Right lobe of liver (tissue), 6 donors: ENCODE measurements at places on chromosomes 11 and 22.

GRCh38 chr11:131766637-131767036 is 396.2 kb downstream of the NTM start:
- no peak for DNase-seq

GRCh38 chr11:111409915-111410314 is 30.8 kb upstream of the POU2AF1 start:
- no peak for DNase-seq

DNA sequence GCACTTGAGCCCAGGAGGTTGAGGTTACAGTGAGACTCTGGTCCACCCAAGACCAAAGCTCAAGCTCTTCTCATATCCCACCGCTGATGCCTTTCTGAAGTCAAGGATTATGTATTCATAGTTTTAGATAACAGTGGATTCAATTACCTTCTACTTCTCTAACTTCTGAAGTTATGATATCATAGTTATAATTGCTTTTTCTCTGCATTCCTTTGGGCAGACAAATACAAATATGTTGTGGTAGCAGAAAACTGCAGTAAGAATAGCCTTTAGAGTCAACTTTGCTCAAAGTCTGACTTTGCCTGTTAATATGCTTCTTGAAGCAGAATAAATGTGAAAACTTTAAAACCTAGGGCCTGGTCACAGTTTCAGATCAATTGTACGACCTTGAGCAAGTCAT is 94.4 kb downstream of the LUZP2 start:
- DNase-seq = no peak

DNA sequence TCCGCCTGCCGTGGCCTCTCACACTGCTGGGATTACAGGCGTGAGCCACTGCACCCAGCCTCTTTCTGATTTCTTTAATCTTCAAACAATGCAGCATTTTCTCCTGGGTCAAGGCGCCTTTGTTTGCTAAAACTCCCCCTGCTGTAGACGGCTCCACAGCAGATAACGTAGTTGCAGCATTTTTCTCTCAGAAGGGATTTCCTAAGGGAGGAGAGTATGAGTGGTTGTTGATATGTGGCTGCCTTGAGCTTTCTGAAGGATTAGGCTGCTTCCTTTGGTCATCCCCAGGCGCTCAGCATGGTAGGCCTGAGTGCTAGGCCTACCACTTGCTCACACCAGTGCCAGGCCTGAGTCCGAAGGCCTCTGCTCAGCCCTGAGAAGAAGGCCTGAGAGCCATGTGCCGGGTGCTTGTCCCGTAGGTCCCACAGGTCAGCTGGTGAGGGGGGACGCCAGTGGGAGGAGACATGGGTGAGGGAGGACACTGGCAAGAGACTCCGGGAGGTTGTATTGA is 18.1 kb downstream of the SMARCB1 start:
- peak; percentile 82 for DNase-seq
